Tibial artery (tissue), 4 donors: ENCODE measurements at places on chromosomes 11 and 22.

GRCh38 chr11:77690649-77691048, 53.1 kb upstream of the CLNS1A start:
- H3K27me3 ChIP-seq = no peaks in the 10 kb centered on the region
- H3K4me1 ChIP-seq = no peaks in the 10 kb centered on the region
- H3K27ac ChIP-seq = no peak overlapping the region
- no peak for DNase-seq
- H3K36me3 ChIP-seq = peaks cover 29% of the 10 kb centered on the region

DNA sequence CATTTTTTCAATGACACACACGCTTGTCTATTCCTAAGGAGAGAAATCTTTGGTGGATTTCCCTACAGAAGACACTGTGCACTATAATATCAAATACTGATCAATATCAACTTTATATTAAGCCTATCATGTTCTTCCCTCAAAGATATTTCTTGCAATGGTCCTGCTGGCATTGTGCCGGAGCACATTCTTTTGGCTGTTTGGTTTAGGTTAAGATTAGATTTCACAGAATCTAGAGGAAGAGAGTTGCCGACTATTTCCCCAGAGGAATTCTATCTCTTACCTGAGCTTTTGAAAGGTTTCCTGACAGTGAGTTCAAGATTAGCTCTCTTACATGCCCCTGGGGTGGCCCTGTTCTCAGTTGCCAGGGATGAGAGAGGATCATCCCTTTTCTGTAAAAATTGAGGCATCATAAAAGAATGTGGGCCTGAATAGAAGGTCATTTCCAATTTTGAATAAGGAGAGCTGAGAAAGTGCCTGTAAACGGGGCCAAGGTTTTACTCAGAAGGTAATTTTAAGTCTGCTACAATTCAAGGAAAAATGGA, 180.6 kb upstream of the ARHGAP20 start:
- H3K27ac ChIP-seq = no peak overlapping the region
- H3K4me1 ChIP-seq = no peaks in the 10 kb centered on the region
- H3K27me3 ChIP-seq = no peaks in the 10 kb centered on the region
- no peaks in the 10 kb centered on the region for H3K36me3 ChIP-seq
- no peak for DNase-seq

- H3K27ac ChIP-seq = no peak overlapping the region
- H3K36me3 ChIP-seq = no peaks in the 10 kb centered on the region
- DNase-seq = no peak
- no peaks in the 10 kb centered on the region for H3K27me3 ChIP-seq
These were observed 7.2 kb upstream of the CYTH4 start for GRCh38 chr22:37275134-37275533.

- H3K4me1 ChIP-seq = peaks cover 12% of the 10 kb centered on the region
- H3K36me3 ChIP-seq = peaks cover 9% of the 10 kb centered on the region
- DNase-seq = no peak
- no peak overlapping the region for H3K27ac ChIP-seq
These were observed 612 bp downstream of the GTSE1 start for GRCh38 chr22:46297151-46297812.

GRCh38 chr11:23212807-23213206, 352.5 kb upstream of the CCDC179 start:
- H3K27me3 ChIP-seq = no peaks in the 10 kb centered on the region
- DNase-seq = no peak
- no peaks in the 10 kb centered on the region for H3K36me3 ChIP-seq

DNA sequence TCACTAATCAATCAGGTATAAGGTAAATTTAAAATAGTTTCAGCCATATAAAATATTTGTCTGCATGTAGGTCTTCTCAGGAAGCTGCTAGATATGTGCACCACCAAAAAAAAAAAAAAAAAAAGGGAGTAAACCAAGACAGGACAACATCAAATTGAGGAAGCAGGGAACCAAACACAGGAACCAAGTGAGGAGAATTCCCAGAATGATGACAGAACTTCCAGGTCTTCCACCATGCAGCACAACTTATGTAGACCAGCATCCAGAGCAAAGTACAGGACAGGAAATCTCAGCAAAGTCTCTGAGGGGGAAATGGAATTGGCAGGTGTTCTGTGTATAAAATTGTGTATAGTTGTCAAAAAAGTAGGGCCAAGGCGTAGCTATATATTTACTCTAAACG, 101.2 kb upstream of the CTSC start:
- no peaks in the 10 kb centered on the region for H3K4me1 ChIP-seq
- H3K4me3 ChIP-seq = no peak overlapping the region
- no peak overlapping the region for H3K27ac ChIP-seq
- DNase-seq = no peak
